ENCODE measurements at places on chromosomes 5 and 9. TPM values are rescaled to one million over a fixed set of nuclear protein-coding genes. Genes with fewer than 3 reads are reported as not detected.

DNA sequence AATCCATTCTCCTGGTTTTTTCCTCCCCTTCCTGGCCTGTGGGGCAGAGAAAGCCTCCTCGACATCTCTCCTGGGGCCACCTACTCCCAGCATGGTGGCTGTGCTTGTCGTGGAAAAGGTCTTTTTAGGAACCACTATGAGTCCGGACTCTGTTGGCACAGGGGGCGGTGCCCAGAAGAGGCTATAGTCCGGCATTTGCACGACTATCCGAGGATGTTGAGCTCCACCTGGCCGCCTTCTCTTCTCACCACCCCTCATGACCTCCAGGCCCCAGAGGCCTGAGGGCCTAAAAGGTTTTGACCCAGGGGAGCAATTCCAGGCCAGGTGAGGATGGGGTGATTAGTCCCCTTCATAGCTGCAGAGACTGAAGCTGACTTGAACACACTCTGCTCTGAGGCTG, 14.1 kb downstream of the CSF2 start:
- DNase-seq, result no peak

- DNase-seq, result no peak
These were observed 419.3 kb upstream of the MEF2C start for GRCh38 chr5:89302102-89302891.

- DNase-seq, result peak; percentile 85
These were observed 5.1 kb upstream of the RALGDS start for GRCh38 chr9:133125941-133126696.

SLC36A2 gene
- not detected for total RNA-seq

DNA sequence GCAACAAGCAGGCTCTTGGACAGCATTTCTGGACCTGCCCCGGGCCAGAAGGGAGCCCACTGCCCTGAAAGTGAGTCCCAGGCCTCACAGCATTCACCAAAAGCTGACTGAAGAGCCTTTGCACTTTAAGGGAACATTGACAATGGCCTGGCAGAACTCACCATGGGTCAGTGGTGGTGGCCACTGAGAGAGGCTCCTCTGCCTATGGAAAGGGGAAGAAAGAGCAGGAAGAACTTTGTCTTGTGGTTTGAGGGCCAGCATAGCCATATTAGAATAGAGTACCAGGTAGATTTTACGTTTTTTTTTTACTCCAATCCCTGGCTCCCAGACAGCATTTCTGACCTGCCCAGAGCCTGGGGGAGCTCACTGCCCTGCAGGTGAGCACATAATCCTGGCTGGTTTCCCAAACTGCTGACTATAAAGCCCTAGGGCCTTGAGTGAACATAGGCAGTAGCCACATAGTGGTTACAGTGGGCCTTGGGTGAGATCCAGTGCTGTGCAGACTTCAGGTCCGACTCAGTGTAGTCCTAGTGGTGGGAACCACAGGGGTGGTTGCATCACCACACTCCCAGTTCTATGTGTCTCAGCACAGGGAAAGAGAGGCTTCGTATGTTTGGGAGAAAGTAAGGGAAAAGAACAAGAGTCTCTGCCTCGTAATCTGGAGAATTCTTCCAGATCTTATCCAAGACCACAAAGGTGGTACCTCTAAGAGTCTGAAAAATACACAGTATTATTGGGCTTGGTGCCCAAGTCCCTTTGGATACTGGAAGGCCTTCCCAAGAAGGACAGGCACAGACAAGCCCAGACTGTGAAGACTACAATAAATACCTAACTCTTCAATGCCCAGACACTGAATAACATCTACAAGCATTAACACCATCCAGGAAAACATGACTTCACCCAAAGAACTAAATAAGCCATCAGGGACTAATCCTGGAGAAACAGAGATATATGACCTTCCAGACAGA, 89.5 kb downstream of the TSSK1B start:
- DNase-seq, result no peak

SSNA1 gene
- total RNA-seq, result 112 TPM

DNA sequence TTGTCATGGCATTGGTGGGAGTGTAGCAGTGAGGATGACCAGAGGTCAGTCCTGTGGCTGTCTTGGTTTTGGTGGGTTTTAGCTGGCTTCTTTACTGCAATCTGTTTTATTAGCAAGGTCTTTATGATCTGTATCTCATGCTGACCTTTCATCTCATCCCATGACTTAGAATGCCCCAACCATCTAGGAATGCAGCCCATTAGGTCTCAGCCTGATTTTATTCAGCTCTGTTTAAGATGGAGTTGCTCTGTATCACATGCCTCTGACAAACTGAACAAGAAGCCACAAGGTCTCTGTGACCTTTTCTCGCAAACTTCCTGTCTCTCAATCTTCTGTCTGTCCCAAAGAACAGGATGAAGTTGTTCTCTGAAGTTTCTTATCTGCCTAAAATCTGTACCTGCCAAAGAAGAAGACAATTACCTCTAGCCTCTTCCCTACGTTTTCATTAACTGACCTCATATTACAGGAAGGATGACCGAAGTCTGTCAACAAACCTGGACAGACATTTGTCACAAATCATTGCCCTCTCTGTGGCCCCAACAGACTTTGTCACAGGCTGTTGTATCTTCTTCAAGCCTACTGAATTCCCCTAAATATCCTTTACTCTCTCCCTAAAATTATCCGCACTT, 284.2 kb upstream of the SEMA6A start:
- no peak for DNase-seq

PCDHB9 gene
- 0.14 TPM for total RNA-seq

DNA sequence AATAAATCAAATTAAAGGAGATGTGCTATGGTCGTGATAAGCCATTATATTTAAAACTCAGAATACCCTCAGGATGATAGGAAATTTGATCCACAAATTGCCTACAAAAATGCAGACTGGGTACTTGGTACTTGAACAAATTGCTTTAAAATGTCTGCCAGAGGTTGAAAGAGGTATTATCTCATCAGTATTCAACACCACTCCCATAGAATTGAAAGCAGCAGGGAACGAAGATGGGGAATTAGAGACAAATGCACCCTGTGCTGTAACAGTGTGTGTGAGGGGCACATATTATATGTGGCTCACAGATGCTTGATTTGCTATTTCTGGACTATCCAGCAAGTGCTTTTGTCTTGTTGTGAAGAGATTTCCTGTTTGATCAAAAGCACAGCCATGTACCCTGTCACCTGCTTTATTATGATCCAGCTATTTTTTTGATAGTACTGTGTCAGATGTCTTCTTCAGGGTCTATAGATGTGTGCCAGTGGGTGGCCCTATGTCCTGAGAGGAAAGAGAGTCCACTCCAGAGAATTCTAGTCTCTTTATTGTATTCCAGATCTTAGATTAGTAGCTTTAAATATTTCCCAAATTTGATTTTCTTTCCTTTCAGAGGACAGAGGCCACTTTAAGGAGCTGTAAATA, 120.1 kb downstream of the XRCC4 start:
- no peak for DNase-seq

WASHC1 gene
- total RNA-seq, result 4.7 TPM
